Stimulated activated CD4-positive, alpha-beta T cell treated with anti-CD3 and anti-CD28 coated beads, Interleukin-1b, Interleukin-23, amount 100 ng/mL, for 4 hours (primary cell): ENCODE measurements at places on chromosomes 6 and 20.
A peak's percentile ranks its signal among the peaks of the same experiment; 100 is the strongest.

GRCh38 chr6:41675992-41676391 lies 37.7 kb downstream of the MDFI start:
- DNase-seq = no peak

DNA sequence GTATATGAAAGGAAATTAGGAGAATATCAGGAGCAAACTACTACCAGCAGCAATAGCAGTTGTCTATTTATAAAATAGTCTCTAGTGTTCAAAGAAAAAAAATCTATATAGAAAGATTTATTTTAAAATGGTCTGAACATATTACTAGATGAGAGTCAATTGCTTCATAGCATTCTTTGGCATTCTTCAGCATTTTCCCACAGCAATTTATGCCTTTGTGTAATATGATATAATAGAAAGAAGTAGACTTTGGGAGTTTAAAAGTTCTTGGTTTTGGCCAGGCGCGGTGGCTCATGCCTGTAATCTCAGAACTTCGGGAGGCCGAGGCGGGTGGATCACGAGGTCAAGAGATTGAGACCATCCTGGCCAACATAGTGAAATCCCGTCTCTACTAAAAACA lies 157.0 kb upstream of the PLN start:
- DNase-seq = no peak

GRCh38 chr6:94254689-94255088 lies 835.3 kb upstream of the EPHA7 start:
- DNase-seq = no peak

GRCh38 chr20:62702895-62703852 lies 5.5 kb upstream of the NTSR1 start:
- no peak for DNase-seq

GRCh38 chr20:63628246-63628975 lies 1.5 kb upstream of the GMEB2 start:
- peak; percentile 59 for DNase-seq

DNA sequence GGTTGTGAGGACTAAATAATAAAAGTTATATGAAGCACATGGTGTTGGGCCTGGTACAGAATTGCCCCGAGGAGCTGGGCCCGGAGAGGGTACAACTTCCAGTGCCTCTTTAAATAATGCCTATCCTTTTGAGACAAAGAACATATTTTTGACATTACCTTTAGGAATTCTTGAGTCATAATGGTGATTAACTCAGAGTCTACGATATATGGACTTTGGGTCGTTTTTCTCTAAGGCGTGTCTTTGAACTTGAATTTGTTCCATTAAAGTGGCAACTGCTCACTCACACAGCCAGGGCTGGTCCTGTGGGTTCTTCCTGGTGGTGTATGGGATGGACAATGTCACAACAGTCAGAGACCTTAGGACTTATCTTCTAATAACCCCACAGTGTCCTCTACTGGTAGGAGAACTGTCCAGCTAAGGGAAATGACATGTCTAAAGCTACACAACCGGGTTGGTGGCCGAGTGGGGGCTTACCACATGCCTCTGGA lies 106.5 kb downstream of the CDC5L start:
- no peak for DNase-seq

GRCh38 chr6:170282512-170283158 lies 8.2 kb downstream of the DLL1 start:
- no peak for DNase-seq

- DNase-seq = no peak
Observed at GRCh38 chr6:110511401-110511800, 35.0 kb upstream of the SLC22A16 start.

GRCh38 chr6:52409499-52409898 lies 10.6 kb upstream of the EFHC1 start:
- DNase-seq = no peak

DNA sequence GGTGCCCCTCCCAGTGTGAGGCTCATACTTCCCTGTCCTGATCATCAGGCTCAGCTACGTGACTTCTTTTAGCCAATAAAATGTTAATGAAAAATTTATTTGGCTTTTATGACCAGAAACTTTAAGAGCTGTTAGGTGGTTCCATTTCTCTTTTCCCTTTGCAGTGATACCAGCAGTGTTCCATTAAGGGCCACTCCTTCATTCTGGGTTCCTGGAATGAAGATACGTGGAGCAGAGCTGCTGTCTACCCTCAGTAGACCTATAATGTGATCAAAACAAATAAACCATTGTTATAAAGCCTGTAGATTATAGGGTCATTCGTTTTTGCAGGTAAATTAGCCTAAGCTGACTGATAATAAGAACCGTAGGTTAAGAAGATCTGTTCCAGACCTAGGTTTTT lies 228.0 kb downstream of the ZFAND3 start:
- DNase-seq = no peak

GRCh38 chr20:53623134-53623453 lies 29.5 kb upstream of the ZNF217 start:
- DNase-seq = no peak

- no peak for DNase-seq
Observed at GRCh38 chr6:132933090-132933489, 118.7 kb downstream of the RPS12 start.

DNA sequence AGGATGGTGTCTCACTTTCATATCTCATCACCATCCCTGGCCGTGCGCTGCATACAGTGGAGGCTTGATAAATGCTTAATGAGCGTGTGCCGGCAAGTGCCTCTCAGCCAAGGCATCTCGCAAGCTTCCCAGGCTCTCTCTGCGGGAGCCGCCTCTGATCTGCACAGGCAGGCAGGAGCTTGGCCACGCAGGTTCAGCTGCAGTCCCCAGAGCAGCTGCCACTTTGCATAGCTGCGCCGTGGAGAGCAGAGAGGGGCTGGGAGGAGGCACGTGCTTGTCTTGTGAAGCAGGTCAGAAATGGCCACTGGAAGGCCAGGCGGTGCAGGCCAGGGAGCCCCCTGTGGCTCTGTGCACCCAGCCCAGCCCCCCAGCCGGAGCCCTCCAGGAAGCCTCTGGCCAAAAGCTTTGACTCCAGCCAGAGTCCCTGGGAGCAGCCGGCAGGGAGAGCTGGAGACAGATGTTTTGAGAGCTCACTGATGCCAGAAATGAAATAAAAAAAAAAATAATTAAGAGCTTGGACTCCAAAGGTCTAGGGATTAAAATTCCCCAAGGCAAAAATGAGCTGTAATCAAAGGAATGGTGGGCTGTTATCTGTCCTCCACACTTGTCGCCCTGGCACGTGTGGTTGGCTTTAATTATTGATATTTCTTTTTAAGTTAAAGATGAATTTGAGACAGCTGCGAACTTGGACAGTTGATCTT lies 377.0 kb downstream of the CDH4 start:
- no peak for DNase-seq

- no peak for DNase-seq
Observed at GRCh38 chr6:45661661-45662060, 283.9 kb upstream of the SUPT3H start.

- DNase-seq = no peak
Observed at GRCh38 chr20:24991897-24992486, 559 bp downstream of the APMAP start.
